Activated T-cell treated with anti-CD3 and anti-CD28 coated beads for 24 hours (primary cell): ENCODE measurements at places on chromosomes 16 and 17.

DNA sequence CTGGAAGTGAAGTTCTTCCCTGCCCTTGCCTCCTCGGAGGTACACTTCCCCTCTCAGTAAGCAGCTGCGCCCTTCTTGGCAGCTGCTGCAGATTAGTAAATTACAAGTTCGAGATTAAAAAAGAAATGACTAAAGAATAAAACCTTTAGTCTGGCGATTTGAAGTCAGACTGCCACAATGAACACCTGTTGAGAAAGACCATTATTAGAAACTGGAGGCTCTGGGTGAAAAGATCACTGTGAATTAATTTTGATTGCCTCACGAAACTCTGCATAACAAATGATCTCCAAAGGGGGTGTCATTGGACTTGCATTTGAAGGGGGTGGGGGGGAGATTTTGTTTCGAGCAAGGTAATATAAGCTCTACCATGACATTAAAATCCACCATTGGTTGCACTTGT, 39.3 kb downstream of the SALL1 start:
- no peak for DNase-seq

- peak; percentile 36 for DNase-seq
Observed at GRCh38 chr17:77836557-77837041, 121.9 kb upstream of the TNRC6C start.

DNA sequence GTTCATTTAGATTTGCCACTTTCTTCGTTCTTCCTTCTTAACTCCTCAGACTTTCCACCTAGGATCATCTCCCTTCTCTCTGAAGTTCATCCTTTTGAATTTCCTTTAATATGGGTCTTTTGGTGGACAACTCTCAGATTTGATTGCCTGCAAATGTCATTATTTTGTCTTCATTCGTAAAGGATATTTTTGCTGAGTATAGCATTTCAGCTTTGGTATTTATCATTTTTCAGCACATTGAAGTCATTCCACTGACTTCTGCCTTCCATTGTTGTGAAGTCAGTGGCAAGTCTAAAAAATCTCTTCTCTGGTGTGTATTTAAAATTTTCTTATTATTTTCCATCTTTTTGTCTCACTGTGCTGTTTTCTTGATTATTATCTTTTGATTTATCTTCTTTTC, 45.4 kb downstream of the GAN start:
- no peak for DNase-seq

DNA sequence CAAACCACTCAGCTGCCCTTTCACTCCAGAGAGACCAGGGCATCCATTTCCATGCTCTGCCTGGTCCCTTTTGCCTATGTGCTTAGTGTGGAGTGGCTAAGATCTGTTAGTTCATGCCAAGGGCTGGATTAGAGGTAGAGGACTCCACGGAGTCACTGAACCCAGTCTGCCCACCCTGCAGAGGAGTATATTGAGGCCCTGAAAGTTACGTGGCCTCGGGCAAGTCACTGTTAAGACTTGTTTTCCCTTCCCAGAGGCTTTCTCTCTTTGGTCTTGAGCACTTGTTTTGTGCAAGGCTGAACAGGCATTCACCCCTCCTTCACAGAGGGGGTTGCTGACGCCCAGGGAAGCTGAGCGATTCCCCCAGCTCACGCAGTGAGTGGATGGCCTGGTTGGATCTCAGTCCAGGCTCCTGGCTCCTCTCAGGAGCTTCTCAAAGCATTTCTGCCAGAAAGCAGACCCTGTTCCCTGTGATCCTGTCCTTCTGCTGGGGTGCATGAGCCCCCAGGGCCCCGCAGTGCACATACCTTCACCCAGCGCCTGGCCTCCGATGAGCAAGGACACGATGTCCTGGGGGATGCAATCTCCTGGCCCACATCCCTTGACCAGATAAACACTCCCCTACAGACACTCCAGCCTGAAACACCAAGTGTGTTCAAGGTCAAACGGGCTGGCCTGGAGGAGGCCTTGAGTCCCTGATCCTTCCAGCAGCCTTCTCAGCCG, 153.4 kb upstream of the GSE1 start:
- no peak for DNase-seq

GRCh38 chr17:75390982-75391381, 14.5 kb downstream of the GRB2 start:
- no peak for DNase-seq

DNA sequence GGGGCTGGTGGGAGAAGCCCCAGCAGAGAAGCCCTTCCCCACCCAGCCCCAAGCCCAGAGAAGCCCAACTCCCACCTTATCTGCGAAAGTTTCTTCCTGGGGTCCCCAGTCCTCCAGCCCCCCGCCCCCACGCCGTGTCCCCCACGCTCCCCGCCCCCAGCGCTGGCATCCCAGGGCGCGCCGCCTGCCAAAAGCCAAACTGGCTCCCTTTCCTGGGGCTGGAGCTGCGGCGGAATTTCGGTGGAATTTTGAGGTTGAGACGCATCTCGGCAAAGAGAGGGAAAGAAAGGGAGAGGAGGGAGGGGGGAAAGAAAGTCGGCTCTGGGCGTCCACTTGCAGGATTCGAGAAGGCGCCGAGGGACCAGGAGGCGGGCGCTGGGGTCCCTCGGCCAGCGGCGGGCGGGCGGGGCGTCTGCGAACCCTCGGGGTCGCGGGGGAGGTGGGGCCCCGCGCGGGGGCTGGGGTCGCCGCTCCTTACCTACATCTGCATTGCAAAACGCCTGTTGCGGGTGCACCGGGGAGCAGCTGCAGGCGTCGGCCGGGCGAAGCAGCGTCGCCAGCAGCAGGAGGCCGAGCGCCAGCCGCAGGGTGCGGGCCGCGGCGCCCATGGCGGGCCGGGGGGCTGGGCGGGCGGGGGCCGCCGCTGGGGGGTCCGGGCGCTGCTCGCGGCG, 571 bp downstream of the TIMP2 start:
- no peak for DNase-seq

DNA sequence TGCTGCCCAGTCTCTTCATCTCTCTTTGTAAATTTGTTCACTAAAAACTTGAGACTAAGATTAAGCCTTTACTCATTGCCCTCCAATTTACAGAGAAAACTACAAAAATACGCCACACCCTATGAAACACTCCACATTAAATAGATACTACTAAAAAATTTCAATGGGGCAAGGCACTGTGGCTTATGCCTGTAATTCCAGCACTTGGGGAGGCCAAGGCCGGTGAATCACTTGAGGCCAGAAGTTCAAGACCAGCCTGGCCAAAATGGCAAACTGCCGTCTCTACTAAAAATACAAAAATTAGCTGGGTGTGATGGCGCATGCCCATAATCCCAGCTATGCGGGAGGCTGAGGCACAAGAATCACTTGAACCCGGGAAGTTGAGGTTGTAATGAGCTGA, 3.8 kb downstream of the UBE2O start:
- no peak for DNase-seq

GRCh38 chr17:9817086-9817485, 4.8 kb downstream of the GSG1L2 start:
- DNase-seq, result no peak

- DNase-seq, result no peak
Observed at GRCh38 chr16:58542291-58542690, 27.0 kb downstream of the SETD6 start.

- DNase-seq, result no peak
Observed at GRCh38 chr16:85733839-85734170, 17.1 kb downstream of the C16orf74 start.

GRCh38 chr17:61351745-61352407, 47.8 kb upstream of the TBX2 start:
- DNase-seq, result no peak

- DNase-seq, result no peak
Observed at GRCh38 chr16:13084331-13084730, 182.9 kb downstream of the SHISA9 start.

GRCh38 chr16:67430977-67431774, at the start of gene HSD11B2:
Gene HSD11B2, plus strand, starts transcription at chr16:67431121. Its CDS starts 128 bp downstream, at chr16:67431249.
- no peak for DNase-seq

DNA sequence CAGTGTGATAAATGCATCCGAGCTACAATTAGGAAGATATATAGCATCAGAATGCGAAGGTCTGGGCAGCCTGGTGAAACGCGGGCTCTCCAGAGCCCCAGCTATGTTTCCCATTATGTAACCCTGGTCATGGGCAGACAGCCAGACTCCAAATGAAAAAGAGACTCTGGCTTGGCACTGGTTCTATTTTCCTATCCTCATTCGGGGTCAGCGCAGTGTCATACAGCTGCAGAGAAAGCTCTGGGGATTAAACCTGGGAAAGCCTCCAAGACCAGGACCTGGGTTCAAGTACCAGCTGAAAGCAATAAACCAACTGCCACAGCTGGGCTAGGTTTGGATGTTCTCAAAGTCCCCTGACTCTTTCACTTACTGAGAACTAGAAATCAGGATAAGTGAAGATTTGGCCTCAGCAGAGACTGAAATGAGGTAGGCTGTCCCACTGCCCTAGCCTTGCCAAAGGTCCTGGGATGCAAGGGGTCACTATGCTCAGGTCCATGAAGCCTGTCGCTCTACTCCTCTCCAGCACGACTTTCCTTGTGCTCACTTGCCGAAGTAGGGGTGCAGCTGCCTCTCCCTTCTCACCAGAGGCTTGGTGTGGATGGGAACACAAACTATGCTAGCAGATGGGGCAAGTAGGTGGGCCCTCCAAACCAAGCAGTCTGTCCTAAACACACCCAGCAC, 123.8 kb downstream of the SMG6 start:
- no peak for DNase-seq

DNA sequence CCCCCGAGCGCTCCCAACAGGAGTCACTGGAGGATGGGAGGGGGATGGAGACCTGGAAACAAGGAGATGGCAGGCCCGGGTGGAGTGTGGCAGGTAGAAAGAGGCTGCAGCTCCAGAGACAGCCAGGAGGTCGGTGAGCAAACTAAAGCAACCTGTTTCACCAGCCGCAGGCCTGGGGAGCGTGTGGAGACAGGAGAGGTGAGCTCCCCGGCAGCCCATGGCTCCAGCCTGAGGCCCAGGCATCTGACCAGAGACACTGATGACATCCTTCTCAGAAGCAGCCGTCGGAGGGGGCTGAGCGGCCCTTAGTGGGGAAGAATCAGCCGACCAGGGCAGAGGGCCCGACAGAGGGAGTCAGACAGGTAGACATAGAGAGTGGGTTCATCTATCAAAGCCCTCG, 165.1 kb downstream of the ZNF423 start:
- no peak for DNase-seq

DNA sequence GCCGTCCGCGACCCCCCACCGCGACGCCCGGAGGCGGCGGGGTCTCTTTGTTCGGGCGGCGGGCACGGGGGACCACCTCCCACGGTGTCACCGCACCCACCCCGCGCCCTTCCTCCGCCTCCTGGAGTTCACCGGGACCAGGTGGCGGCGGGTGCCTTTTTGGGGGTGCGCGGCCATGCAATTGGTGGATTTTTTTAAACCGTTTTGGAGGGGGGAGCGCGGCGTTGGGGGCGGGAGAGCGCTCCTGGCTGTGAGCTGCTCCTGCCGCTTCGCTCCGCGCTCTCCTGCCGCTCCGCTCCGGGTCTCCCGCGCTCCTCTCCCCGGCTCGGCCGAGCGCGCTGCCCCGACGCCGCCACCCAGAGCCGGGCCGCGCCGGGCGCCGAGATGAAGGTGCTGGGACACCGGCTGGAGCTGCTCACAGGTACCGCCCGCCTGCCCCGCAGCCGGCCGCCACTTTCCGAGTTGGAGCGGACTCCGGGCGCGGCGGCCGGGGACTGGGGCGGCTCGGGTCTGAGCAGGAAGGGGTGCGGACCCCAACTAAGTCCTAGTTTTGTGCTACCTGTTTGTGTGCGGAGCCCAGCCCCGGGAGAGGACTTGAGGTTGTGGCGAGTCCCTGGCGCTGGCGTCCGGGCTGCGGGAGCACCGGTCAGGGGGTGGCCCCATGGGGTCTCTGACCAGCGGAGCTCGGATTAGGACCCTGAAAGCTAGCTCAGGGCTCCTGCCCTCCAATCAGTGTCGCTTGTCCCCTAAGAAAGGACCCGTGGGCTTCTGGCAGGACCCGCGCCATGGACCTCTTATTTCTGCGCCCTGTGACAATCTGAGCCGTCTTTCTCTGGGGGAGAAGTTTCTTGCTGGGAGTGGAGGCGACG, 35.7 kb upstream of the NDRG4 start:
- DNase-seq, result no peak

DNA sequence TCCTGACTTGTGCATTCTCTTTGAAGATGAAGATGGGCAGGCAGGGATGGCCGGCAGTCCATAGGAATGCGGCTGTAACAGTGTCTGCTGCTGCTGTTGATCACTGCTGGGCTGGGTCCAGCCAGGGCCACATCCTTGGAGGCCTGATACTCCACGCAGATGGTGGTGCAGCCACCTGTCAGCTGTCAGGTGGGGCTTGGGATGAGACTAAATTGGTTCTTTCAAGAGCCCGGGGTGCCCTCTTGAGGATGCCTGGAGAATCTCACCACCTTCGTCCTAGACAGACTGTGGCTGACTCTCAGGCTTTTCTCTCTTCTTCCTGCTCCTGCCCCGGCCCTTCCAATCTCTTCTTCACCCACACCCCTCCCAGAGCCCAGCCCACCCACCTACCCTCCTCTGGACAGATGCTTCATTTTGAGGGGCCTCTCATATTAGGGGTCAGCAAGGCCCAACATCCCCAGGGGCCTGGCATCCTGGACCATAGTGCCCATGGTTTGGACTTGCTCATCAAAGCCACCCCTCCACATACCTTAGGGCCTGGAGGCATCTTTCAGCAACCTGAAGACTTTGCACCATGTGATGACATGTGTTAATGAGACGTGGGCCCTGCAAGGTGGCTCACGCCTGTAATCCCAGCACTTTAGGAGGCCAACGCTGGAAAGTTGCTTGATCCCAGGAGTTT, 19.1 kb downstream of the OSBPL7 start:
- peak; percentile 51 for DNase-seq

GRCh38 chr17:48928876-48929811, 15.5 kb downstream of the SNF8 start:
- no peak for DNase-seq

DNA sequence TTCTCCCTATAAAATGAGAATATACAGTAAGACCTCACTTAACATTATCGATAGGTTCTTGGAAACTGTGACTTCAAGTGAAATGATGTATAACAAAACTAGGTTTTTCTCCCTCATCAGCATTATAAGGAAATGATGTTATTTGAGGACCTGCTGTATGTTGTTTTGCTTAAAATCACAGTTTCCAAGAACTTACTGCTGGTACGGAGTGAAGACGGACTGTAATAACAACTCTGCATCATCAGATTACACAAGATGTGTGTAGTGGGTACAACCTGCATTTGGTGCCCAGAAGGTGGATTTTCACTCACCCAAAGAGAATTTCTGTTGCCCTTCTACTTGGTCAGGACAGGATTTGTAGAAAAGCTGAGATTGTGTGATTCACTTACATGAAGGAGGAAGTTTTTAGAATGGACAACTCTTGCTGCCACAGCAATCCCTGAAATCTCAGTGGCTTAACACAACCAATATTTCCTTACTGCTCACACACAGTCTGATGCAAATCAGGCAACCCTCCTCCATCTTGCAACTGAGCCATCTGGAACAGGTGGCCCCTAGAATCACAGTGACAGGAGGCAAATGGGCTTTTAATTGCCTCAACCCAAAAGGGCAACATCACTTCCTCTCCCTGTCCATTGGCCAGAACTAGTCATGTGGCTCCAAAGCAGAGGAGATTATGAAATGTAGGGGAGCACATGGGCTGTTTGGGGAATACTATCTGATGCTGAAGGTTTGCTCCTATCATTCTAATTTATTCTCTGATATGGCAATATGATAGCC, 67.6 kb upstream of the CACNG5 start:
- no peak for DNase-seq

- DNase-seq, result peak; percentile 66
Observed at GRCh38 chr17:40111221-40112128, 10.3 kb upstream of the MSL1 start.
